ENCODE measurements at places on chromosomes 5 and 9.

GRCh38 chr5:59346514-59346913 is 547.0 kb downstream of the PDE4D start:
- DNase-seq: no peak

- peak; percentile 31 for DNase-seq
These were observed 31.5 kb upstream of the ZFAND5 start for GRCh38 chr9:72396247-72397091.

DNA sequence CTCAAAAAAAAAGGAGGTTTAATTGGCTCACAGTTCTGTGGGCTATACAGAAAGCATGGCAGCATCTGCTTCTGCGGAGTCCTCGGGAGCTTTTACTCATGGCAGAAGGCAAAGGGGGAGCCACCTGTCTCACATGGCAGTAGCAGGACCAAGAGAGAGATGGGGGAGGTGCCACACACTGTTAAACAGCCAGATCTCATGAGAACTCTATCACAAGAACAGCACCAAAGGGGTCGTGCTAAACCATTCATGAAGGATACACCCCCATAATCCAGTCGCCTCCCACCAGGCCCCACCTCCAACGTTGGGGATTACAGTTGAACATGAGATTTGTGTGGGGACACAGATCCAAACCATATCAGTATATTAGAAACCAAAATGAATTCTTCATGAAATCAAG is 28.3 kb upstream of the CXXC5 start:
- no peak for DNase-seq

DNA sequence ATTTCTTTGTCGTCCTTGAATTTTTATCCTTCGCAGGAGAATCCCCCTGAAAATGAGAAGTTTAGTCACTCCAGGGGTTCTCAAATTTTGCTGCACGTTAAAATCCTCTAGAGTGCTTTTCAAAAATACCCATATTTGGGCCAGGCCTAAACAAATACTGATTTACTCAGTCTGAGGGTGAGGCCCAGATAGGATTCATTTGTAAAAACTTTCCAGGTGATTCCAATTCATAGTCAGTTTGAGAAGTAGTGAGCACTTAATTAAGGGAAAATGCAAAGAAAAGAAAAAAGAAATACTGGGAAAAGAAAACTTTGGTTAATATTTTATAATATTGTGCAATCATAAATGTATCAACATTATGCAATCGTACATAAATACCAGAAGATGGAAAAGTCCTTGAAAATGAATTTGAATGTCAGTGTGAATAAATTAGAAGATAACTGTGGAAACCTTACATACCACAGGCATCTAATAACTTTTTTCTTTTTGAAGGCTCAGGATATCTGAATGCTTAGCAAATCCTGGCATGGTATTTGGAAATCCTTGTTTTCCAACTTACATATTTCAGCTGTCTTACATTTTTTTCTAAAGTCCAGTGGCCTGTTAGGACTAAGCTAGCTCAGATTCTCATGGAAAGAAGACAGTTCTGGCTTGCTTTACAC is 116.5 kb upstream of the DAPK1 start:
- DNase-seq: peak; percentile 91

DNA sequence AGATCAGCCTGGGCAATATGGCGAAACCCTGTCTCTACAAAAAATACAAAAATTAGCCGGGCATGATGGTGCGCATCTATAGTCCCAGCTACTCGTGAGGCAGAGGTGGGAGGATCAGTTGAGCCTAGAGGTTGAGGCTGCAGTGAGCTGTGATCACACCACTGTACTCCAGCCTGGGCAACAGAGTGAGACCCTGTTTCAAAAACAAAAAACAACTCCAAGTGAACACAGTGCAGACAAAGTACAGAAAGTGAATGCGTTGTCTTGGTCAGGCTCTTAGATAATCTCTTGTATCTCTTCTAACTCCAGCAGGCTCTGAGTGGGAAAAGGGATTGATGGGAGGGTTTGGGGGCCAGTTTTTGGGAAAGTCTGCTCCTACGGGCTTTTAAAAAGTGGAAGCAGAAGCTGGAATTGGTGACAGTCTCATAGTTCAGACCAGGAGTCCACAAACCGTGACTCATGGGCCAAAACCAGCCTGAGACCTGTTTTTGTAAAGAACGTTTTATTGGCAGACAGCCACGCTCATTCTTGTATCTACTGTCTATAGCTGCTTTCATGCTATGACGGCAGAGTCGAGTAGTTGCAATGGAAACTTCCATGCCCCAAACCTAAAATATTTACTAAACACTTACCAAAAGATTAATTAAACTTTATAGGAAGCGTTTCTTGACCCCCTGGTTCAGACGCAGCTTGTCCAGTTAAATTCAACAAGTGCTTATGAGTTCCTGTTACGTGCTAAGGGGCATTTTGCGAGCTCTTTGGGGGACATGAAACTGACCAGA is 32.9 kb downstream of the NDST1 start:
- DNase-seq: peak; percentile 97
